Thyroid gland (tissue), 4 donors: ENCODE measurements at places on chromosomes 5 and 9. TPM values are rescaled to one million over a fixed set of nuclear protein-coding genes. Genes with fewer than 3 reads are reported as not detected.

DNA sequence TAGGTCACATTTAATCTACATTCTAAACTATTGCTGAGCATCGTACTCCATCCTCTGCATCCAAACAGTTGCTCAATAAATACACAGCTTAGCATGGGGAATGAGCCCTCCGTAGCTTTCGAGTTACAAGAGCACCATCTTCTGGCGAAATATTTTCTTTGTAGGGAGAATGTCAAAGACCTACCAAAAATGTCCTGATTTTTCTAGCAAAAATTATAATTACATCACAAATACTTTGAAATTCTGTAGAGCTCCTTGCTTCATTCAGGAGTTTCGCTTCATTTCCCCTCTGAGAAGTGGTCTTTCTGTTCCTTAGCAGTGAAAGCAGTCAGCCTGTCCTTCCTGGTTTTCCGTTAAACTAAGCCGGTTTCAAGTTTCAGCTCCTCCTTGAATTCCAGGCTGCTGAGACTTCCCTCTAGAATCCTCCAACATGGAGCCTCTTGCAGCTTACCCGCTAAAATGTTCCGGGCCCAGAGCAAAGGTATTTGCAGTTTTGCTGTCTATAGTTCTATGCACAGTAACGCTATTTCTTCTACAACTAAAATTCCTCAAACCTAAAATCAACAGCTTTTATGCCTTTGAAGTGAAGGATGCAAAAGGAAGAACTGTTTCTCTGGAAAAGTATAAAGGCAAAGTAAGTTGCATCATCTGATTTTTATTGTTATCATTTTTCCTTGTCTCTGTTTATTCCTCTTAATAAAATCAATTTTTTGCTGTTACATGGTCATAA lies at the start of gene GPX8:
Gene GPX8, plus strand, starts transcription at position 409 of the 730 bp plus-strand sequence. Its CDS starts 22 bp downstream, at position 431.
- DNase-seq, result peak; percentile 47
- H3K27me3 ChIP-seq, result no peaks in the 10 kb centered on the region
- no peaks in the 10 kb centered on the region for H3K4me1 ChIP-seq
- H3K36me3 ChIP-seq, result no peaks in the 10 kb centered on the region
- peak within 1 kb of the TSS; percentile 59 for H3K27ac ChIP-seq

Gene GABRB2
- 2.0 TPM for total RNA-seq

Gene AMBP
- total RNA-seq, result not detected

Gene CTXN3
- not detected for total RNA-seq

DNA sequence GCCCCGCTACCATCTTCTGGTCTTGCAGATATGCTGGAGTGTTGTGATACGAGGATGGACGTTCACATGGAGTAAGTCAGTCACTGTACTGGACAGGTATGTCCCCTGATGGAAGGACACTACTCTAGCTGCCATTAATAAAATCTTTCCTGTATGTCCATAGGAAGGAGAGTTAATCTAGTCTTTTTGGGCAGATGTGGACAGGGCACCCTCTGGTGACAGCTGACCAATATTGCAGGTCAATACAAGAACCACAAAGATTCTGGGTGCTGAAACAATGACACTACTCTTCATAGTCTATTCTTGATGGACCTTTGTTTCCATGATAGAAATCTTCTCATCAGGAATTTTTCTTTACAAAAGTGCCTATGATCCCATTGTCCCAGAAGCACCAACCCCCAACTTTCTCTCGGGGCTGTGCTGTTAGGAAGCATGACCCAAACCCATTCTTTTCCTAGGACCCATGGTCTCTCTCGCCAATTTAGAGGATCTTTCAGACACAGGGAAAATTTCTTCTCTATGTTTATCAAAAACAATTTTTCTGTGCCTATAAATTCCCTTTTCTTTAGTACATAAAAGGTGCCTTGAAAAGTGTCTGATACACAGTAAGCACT lies 376.9 kb downstream of the DTWD2 start:
- no peak overlapping the region for H3K27ac ChIP-seq
- peaks cover 8% of the 10 kb centered on the region for H3K4me1 ChIP-seq
- DNase-seq, result peak; percentile 27
- no peaks in the 10 kb centered on the region for H3K36me3 ChIP-seq
- no peak overlapping the region for H3K4me3 ChIP-seq
- H3K27me3 ChIP-seq, result no peaks in the 10 kb centered on the region

- no peaks in the 10 kb centered on the region for H3K36me3 ChIP-seq
- no peaks in the 10 kb centered on the region for H3K27me3 ChIP-seq
- H3K27ac ChIP-seq, result no peak overlapping the region
- no peak overlapping the region for H3K4me3 ChIP-seq
- peaks cover 5% of the 10 kb centered on the region for H3K4me1 ChIP-seq
- peak; percentile 35 for DNase-seq
Observed at GRCh38 chr5:17221843-17222636, 4.6 kb downstream of the BASP1 start.
